WTC11 (cell line): ENCODE measurements at places on chromosomes 2 and 18. TPM values are rescaled to one million over a fixed set of nuclear protein-coding genes. Genes with fewer than 3 reads are reported as not detected.

DNA sequence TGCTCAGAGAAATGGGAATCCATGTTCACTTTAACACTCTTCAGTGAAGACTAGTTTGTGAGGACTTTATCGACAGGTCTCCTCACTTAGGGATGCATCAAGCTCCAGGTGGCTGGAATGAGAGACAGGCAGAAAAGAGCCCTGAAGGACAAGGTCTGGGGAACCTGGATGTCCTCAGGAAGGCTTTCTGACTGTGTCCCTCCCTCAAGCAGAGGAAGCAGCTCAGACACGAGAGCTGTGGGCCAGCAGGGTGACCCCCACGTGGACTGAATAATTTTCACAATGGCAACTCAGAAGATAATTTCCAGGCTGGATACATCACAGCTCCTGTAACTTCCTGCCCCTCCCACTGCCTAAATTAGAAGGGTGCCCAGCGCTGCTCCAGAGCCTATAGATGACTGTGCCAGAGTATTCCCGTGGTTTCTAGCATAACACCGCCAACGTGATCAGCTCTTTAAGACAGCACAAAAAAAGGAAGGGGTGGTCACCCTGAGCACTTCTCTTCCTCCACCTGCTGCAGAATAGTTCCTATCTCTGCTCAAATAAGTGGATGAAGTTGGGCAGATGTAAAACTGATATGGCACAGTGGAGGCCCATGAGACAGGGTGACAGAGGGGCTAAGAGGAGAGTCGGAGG lies 25.7 kb upstream of the NCK2 start:
- H3K4me3 ChIP-seq, result no peak overlapping the region
- no peaks in the 10 kb centered on the region; the same call in 1 of the 2 replicates for H3K27me3 ChIP-seq
- no peaks in the 10 kb centered on the region for H3K36me3 ChIP-seq
- no peaks in the 10 kb centered on the region for H3K4me1 ChIP-seq
- DNase-seq, result no peak

GRCh38 chr18:26721854-26722564 lies 143.5 kb downstream of the AQP4 start:
- no peaks in the 10 kb centered on the region; the same call in 1 of the 2 replicates for H3K27me3 ChIP-seq
- peaks cover 5% of the 10 kb centered on the region for H3K4me1 ChIP-seq
- H3K36me3 ChIP-seq, result no peaks in the 10 kb centered on the region
- no peak overlapping the region for H3K4me3 ChIP-seq
- H3K27ac ChIP-seq, result no peak overlapping the region

DNA sequence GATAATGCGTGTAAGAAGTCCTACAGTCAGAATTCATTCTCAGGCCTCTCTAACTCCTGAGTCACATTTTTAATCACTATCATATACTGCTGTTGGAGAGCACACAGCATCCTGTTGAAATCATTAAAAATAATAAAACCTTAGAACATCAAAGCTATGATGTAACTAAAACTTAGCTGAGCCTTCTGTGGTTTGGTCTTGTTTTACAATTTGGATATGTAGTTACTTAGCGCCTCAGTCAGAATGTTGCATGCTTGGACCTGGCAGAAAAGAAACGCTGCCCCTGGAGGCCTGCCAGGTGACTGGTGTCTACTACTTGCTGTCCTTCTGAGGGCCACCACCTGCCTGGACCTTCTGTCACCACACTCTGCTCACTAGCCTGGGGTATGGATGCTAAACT lies 261.1 kb upstream of the RASGRP3 start:
- no peaks in the 10 kb centered on the region for H3K27me3 ChIP-seq
- no peak overlapping the region for H3K27ac ChIP-seq
- H3K4me1 ChIP-seq, result peaks cover 22% of the 10 kb centered on the region
- no peaks in the 10 kb centered on the region for H3K36me3 ChIP-seq
- no peak overlapping the region for H3K4me3 ChIP-seq

- H3K4me3 ChIP-seq, result no peak overlapping the region
- no peak for DNase-seq
- no peaks in the 10 kb centered on the region for H3K27me3 ChIP-seq
- no peak overlapping the region for H3K27ac ChIP-seq
These were observed 118.8 kb downstream of the MGAT5 start for GRCh38 chr2:134372611-134373131.

The FEV gene
- not detected in 3 replicates for total RNA-seq

The FKBP7 gene
- 3.2 to 6.2 TPM (median 5.6 TPM) in 3 replicates for total RNA-seq
